ENCODE measurements at places on chromosomes 5 and 9.

GRCh38 chr5:155616779-155617392 is 603.3 kb downstream of the KIF4B start:
- DNase-seq: peak; percentile 35

GRCh38 chr5:168773226-168773625 is 194.1 kb upstream of the PANK3 start:
- DNase-seq: no peak

DNA sequence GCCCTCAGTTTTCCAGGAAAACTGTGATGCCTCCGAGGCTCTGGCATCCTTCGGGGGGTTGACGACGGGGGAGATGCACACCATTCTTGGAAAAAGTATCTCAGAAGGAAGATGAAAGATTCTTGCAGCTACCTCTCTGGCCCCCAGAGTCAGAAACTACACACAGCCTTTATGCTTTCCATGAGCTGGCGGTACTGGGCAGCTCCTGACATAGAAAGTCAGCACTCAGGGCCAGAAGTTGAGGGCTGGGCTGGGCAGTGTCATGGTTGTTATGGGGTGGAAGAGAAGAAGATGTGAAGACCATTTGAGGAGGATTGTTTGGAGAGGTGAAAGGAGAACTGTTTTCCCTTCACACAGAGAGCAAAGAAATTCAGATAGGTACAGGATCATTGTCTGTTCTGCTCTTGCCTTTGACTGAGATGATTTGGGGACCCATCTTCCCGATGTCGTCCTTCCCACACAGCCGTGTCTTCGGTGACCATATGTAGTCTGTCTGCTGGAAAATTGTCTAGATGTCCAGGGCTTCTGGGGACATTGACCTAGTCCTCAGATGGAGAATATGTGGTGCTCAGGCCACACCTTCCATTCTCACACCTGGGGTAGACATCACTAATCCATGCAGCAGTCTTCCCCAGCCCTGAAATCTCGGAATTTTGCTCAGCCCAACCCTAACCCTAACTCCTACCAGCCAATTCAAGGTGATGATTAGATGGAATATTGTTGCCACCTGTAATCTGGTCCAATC is 237.1 kb downstream of the CACNA1B start:
- DNase-seq: no peak

DNA sequence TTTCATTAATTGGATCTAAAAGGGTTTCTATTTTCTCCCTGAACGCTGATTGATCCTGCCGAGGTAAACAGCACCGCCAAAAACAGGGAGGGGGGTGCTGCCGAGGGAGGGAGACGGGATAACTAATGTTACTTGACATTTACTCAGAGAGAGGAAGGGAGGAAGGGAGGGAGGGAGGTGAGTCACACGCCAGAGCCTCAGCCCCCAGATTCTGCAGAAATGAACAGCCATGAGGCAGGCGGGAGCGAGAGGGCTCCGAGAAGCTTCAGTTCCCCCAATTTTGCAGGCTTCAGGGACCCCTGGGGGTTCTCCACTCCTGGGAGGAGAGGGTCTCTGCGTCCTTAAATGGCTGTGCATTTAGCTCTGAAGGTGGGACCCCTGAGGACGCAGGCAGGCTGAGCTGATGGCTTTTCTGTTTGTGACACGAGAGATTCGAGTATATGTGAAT is 59.1 kb upstream of the IER5L start:
- DNase-seq: peak; percentile 54

GRCh38 chr5:171893290-171893886 is 107.8 kb downstream of the SMIM23 start:
- DNase-seq: peak; percentile 21

GRCh38 chr5:98308960-98309359 is 464.5 kb upstream of the RGMB start:
- no peak for DNase-seq

- DNase-seq: no peak
These were observed 565.3 kb upstream of the BRINP1 start for GRCh38 chr9:119934497-119934896.

GRCh38 chr5:90962481-90962880 is 403.9 kb downstream of the ADGRV1 start:
- DNase-seq: no peak

DNA sequence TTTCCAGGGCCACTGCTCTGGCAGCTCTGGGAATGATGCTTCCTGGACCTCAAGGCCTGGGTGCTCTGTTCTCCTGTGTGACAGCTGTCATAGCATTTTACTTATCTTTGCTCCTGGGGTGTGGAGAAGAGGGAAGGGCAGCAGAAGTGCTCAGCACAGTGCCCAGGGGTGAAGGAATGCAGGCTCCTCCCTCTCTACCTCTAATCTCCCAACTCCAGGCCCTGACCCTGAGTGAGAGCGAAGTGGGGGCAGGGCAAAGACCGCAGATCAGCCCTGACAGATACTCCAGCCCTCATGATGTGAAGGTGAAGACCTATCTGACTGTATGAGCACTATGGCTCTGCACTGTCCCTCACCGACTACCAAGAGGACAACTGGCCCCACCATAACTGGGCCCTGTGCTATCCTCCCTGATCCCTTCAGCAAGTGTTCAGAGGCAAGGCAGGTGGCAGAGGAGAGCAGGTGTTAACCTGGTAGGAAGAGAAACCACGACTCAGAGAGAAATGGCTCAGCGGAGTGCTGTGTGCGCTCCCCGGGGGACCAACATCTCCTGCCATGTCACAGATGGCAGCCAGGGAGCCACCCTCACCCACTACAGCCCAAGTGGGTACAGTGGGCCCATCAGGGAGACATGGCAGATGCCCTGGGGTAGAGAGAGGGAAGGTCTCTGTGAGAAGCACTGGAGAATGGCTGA is 16.8 kb downstream of the ACSL6 start:
- no peak for DNase-seq

DNA sequence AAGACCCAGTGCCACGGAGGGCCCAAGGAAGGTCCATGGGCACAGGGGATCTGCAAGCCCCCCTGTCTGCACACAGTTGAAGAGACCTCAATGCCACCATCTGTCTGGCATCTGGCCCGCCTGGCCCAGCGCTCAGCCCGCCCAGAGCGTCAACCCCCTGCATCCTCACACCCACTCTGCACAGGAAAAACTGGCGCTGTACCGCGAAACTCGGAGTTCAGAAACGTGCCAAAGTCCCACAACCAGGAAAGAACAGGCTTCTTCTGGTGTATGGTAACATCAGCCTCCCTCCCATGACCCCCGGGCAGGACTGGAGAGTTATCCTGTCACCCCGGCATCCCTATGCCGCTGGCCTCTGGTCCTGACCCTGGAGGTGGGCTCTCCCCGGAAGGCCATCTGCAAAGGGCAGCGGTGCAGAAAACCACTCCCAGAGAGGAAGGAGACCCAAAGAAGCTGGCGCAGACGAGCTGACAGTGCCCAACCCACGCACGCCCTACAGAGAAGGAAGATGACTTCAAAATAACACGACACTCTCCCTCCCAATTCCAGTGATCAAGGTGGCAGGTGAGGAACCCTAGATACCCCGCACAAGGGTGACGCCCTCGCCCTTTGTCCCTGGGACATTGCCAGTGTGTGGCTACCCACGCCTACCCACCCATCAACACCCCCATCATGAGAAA is 18.9 kb downstream of the VAV2 start:
- DNase-seq: no peak

DNA sequence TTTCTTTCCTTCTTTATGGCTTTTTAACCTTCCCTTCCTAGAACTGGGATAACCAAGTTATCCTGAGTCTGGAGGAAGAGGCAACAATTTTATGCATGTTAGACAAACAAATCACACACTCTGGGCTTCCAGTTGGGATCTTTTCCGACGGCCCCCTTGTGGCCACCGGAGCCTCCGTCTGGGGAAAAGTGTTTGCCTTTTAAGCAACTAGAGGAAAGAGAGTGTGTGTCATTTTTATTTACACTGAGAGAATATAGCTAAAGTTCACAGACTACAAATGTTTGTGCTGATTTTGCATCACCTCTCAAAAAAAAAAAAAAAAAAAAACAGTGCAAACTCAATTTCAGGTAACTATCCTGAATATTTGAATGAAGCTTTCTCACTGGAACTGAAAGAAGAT is 126.2 kb downstream of the SEMA6A start:
- no peak for DNase-seq

- DNase-seq: no peak
These were observed 117.5 kb upstream of the ZNF462 start for GRCh38 chr9:106745457-106745856.

GRCh38 chr5:15283076-15283475 is 216.9 kb upstream of the FBXL7 start:
- no peak for DNase-seq

DNA sequence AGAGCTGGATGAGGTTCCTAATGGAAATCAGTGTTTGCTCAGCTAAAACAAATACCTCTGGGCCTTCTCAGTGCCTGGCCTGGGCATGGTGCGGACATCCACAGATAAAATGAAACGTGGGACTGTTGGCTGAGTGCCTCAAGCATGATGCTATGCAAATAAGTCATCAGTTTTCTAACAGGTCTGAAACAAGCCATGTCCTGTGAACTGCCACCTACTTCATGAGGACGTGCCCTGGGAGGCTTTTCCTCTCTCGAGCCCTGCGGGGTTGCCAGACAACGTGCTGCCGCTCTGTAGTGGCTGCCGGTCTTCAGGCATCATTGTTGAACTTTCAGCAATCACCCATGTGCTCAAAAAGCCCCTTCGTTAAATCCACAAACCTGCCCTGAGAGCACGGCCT is 240.4 kb upstream of the IRX2 start:
- DNase-seq: no peak

GRCh38 chr9:108463932-108464606 is 391.7 kb downstream of the ACTL7B start:
- DNase-seq: no peak

- no peak for DNase-seq
These were observed 196.6 kb upstream of the IER5L start for GRCh38 chr9:129374651-129375050.

DNA sequence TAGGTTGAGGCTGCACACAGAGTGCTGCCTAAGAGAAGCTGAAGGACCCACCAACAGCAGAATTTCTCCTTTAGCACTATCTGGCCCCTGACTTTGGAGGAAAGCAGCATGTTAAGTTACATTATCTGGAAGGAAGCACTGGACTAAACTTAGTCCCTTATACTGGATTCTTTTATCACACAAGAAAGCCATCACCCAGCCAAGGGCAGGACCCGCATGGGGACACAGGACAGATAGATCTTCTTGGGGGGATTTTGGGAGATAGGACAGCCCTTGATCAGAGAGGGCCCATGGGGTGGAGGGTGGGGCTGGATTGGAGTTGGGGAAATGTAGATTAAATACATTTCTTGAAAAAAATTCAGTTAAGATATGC is 14.4 kb downstream of the ANKRD33B start:
- DNase-seq: no peak

DNA sequence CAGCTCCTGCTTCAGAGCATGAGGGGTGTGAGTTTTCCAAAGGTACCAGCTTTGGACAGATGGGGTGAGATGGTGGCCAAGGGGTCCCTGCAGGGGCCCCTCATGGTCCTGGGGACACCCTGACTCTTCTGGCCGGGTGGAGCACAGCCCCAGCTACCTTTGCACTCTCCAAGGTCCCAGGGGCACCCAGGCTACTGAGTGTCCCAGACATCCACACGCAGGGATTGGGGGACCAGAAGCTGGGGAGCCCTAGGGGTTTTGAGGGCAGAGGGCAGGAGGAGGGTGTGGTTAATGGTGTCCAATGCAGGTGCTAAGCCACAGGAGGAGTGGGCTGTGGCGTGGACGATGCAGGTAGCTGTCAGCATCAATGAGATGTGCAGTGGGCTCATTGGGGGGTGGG is 16.0 kb upstream of the CLPTM1L start:
- DNase-seq: no peak

GRCh38 chr9:123960366-123960765 is 30.4 kb upstream of the DENND1A start:
- DNase-seq: no peak

DNA sequence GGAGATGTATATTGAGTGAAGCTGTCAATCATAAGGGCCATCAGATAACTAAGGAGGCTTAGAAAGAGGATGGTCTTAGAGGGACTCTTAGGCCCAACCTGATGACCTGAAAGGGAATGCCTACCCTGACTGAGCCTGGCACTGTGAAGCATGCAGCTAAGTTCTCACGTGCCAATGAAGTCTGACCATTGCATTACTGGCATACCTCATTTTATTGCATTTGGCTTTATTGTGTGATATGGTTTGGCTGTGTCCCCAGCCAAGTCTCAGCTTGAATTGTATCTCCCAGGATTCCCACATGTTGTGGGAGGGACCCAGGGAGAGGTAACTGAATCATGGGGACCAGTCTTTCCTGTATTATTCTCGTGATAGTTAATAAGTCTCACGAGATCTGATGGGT is 421.6 kb upstream of the SGCD start:
- DNase-seq: no peak

- DNase-seq: no peak
These were observed 155.7 kb upstream of the GPR151 start for GRCh38 chr5:146671561-146672295.

GRCh38 chr9:115910959-115911358 is 242.6 kb upstream of the PAPPA start:
- no peak for DNase-seq

DNA sequence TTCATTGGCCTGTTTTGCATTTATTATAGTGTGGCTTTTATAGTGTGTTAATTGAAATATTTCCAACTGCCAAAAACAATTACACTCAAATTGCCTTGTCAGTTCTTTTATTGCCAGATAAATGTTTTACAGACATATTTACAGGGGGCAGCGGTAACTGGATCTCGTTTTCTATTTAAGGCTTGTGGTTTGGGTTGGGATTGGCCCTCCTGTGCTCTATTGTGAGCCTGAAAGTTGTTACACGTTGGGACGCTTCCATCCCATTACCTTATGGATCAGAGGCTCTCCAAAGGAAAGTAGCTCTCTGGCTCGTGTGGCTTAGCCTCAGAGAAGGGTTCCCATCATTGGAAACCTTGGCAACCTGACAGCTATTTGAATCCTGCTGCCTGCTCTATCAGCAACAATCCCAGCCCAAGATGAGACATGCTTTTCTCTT is 20.8 kb downstream of the DNAI1 start:
- no peak for DNase-seq

DNA sequence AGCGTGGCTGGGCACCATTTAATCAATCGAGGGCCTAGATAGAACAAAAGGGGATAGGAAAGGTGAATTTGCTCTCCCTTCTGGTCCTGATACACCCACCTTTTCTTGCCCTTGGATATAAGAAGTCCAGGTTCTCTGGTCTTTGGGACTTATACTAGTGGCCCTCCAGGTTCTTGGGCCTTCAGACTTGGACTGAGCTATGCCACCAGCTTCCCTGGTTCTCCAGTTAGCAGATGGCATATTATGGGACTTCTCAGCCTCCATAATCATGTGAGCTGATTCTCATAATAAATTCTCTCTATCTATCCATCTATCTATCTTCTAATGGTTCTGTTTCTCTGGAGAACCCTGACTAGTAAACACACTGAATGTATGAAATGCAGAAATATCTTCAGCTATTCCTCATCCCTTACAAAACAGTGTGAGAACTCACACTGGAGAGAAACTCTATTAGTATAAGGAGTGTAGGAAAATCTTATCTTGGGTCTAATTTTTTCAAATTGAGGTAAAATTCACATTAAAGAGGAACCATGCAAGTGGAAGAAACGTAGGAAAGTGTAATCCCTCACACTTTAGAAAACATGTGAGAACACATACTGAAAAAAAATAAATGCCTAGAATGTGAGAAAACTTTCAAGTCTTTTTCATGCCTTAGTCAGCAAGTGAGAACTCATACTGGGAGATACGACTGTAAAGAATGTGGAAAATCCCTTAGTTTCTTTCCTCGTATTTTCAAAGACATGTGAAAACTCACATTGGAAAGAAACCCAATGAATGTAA is 15.5 kb downstream of the PCDHB15 start:
- DNase-seq: no peak

- no peak for DNase-seq
These were observed 207.5 kb downstream of the ZNF608 start for GRCh38 chr5:124538931-124539330.
